ENCODE measurements at places on chromosomes 1 and 21.

- ATAC-seq = no peak
Observed at GRCh38 chr21:33791073-33791472, 124.5 kb downstream of the ATP5PO start.

- ATAC-seq = no peak
Observed at GRCh38 chr1:15510611-15511405, 13.2 kb downstream of the CASP9 start.

DNA sequence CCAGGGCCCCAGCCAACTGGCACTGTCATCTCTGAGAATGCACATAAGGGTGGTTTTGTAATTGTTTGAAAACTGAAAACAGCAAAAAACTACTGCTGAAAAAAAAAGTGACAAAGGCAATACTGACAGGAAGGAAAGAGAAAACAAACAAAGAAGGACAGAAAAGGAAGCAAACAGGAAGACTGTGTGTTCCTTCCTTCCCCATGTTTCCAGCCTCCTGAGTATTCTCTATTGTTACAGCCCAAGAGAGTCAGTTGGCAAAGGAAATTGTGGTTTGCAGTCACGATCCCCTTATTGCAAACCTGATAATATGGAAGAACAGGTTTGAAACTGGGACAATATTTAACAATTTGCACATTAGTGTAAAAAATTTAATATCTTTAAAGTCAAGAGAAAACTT is 1177.6 kb downstream of the PLA2G4A start:
- no peak for ATAC-seq

DNA sequence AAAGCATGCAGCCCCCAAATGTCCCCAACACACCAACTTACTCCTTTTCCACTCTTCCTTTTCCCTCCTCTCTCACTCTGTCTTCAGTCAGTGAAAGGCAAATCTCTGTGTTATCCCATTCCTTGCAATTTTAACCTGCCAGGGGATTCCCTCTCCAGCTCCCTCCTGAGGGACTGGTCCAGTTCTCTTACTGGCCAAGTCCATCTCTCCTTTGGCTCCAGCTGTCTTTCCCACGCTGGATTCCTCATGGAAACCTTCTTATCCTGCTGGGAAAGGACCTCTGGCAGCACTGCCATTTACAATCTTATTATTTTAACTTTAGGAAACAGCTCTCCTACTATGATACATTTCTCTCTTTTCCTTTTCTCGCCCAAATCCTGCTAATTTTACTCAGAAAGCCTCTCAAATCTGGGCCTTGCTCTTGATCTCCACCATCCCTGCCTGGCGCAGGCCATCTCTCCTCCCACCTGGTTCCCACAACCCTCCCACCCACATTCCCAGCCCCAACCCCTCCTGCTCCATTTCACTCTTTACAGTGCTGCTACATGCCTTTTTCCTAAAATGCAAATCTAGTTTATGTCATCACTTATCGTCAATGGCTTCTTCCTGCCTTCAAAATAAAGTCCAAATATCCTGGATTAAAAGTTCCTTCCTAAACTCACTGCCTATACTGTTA is 72.7 kb upstream of the CNN3 start:
- no peak for ATAC-seq

GRCh38 chr21:39675993-39676661 is 63.4 kb downstream of the B3GALT5 start:
- ATAC-seq = peak; percentile 97

- no peak for ATAC-seq
Observed at GRCh38 chr1:7516929-7517328, 254.2 kb upstream of the VAMP3 start.

GRCh38 chr1:84947536-84948410 is 49.1 kb downstream of the MCOLN2 start:
- no peak for ATAC-seq

GRCh38 chr1:119766374-119766794 is 2.3 kb downstream of the HMGCS2 start:
- ATAC-seq = no peak

- no peak for ATAC-seq
Observed at GRCh38 chr1:107076841-107077240, 20.4 kb downstream of the PRMT6 start.

GRCh38 chr1:3022511-3022973 is 1.3 kb downstream of the ACTRT2 start:
- no peak for ATAC-seq

DNA sequence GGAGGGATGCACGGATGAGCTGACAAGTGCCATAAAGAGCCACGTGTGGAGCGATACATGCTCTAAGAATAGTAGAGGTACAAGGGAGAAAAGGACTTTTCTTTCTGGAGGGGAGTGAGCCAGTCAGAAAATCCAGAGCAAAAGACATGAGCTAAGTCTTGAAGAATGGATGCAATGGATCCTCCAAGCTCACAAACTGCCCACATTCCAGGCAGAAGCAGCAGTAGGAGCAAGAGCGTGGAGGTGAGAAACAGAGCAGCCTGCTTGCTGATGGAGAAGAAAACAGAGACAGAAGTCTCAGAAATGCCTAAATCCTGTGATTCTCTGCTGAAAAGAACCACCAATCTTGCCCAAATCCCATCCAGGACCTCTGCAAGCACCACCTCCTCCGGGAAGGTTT is 78.2 kb upstream of the RALGPS2 start:
- no peak for ATAC-seq

- no peak for ATAC-seq
Observed at GRCh38 chr1:243587823-243588560, 262.1 kb downstream of the AKT3 start.

DNA sequence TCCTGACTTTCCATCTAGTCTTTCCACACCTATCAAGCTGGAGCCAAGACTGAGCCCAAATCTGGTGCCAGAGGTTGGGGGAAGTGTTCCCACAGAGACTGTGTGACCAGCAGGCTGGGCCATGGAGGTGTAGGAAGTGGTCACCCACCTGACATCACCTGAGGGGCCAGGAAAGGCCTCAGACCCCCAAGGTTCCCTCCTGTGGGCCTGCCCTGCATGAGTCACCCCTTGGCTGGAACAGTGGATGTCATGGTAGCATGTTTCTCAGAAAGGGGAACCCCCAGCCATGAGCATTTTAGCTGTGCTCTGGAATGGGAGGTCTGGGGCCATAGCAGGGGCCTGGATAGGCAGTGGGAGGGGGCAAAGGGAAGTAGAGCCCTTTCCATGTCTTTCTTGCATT is 5.7 kb upstream of the TNFRSF8 start:
- ATAC-seq = no peak

DNA sequence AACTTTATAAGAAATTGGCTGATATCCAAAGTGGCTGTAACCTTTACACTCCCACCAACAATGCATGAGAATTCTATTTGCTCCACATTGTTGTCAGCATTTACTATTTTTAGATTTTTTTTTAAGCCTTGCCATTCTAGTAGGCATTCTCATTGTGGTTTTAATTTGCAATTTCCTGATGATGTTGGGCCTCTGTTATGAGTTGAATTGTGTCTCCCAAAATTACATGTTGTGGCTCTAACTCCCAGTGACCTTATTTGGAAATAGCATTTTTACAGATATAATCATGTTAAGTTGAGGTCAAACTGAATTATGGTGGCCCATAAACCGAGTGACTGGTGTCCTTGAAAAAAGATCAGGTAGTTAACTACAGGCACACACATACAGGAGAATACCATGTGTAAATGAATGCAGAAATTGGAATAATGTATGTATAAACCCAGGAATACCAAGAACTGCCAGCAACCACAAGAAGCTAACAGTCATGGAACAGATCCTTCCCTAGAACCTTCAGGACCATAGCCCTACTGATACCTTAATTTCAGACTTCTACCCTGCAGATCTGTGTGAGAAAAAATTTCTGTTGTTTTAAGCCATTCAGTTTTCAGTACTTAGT is 348.8 kb upstream of the DAB1 start:
- no peak for ATAC-seq

DNA sequence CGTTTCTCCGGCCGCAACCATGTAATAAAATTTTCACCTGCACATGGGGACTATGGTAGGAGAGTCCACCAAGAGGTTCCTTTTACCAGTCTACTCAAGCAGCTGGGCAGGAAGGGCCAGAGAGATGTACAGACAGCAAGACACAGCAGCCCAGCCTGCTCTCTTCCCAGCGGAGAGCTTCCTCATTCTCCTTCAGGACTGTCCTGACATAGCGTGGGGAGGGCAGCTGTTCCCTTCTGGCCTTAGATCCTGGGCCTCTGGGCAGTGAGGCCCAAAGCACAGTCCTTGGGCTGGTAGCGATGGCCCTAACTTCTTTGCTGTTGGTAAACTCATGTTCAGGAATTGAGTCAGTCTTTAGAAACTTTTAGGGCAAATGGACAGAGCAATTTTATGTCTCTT is 89.1 kb downstream of the BCAR3 start:
- ATAC-seq = peak; percentile 12

DNA sequence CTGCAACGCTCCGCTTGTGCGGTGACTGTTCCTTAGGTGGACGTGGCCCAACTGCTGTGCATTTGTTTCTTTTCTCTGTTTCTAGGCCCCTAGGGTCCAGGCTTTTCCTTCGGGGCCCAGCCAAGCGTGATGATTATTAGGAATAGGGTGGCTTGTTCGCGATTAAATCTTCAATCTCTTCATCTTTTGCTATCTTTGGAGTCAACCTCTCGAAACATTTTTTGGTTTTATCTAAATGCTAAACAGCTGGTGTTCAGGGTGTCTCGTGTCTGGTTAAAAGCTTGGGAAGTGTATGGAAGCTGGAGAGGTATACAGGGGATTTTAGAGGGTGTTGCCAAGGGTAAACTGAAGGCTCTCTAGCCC is 844 bp upstream of the PLD5 start:
- ATAC-seq = peak; percentile 38

- ATAC-seq = no peak
Observed at GRCh38 chr1:90043586-90043985, 48.7 kb downstream of the ZNF326 start.

DNA sequence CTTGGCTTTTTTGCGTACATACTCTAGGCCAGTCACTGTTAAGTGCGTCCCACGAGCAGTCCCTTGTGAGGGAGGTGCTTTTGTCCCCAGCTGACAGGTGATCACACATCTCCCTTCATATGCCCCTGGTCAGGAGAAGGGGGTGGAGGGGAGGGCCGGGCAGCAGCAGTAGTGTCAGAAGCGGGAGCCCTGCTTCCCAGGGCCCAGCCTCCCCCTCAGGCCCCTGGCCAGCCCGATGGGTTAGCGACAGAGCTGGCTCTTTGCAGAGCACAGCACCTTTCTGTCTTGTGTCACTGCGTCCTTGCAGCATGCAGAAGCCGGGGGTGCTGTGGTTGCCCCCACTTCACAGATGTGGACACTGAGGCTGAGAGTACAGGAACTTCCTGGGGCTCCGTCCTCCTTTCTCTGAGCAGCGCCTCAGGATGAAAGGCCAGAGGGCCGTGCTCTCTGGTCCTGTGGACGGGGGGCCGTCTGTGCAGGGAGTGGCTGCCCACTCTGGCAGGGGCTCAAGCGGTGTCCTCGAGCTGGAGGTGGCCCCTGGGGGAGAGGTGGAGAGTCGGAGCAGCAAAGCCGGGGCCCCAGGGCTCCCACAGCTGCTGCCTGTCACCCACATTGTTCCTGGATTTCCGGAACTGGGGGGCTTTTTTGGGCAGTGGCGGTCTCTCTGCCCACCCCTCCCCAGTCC is 5.9 kb downstream of the TMEM201 start:
- ATAC-seq = no peak

- no peak for ATAC-seq
Observed at GRCh38 chr21:35275776-35276175, 226.7 kb upstream of the RUNX1 start.

GRCh38 chr21:27261676-27262075 is 294.8 kb upstream of the ADAMTS5 start:
- ATAC-seq = no peak

DNA sequence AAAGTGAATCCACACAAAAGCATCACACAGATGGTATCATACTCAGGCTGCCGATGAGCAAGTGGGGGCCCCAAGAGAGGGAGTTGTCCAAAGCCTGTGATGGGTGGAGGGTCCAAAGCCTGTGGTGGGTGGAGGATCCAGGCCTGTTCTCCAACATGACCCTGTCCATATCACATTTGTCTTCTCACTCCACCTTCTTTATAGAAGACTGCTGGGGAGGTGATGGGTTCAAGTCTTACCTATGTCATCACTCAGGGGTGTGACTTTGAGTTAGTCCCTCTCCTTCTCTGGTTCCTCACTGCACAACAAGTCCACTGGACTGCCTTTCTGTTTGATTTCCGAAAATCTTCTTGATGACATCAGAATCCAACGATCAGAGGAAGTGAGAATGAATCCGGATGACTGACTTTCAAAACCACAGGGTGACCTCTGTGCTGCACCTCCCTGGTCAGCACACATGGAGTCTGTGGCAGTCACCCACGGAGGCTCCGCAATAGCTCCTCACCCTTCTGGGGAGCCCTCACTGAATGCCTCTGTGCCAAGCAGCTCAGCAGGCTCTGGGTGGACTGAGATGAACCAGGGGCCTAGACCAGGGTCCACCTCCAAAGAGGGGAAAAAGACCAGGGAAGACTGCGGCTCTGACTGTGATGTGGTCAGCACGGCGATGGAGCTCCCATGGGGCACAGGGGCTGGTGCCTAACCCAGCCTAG is 166.8 kb downstream of the HIVEP3 start:
- no peak for ATAC-seq

All from SK-N-SH treated with all-trans-retinoic acid at 6 μM for 48 hours (cell line).